ENCODE measurements at places on chromosomes 12 and 14.

GRCh38 chr14:74586681-74587362 is 25.2 kb downstream of the LTBP2 start:
- DNase-seq, result no peak

GRCh38 chr12:40382217-40382616 is 157.4 kb downstream of the LRRK2 start:
- no peak for DNase-seq

DNA sequence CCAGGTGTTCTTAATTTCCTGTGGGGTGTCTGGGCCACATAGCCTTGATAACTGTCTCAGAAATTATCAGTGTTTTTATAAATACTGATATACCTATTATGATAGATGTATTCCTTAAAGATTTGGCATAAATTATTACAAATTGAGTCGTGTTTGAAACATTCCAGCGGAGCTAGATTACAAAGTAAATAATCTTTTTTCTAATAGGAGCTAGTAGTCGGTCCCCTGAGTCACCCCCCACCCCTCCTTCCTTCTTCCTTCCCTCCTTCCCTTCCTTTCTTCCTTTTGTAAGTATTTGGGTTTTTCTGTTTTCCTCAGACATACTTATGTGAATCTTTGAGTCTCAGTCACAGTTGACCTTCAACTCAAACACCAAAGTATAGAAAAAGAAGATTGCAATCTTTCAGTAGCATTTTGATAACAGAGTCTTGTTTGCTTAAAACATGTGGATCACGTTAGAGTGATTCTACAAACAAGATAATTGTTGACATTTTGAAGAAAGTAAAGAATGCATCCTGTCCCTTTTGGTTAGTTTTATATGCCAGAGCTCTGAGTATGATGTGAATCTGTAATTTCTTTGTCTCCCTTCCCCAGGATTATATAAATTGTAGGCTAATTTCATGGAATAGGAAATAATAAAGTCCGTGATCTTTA is 264.0 kb downstream of the FUT8 start:
- no peak for DNase-seq

GRCh38 chr12:93288626-93289025 is 89.1 kb upstream of the NUDT4 start:
- no peak for DNase-seq

GRCh38 chr14:61262082-61262481 is 19.1 kb downstream of the TMEM30B start:
- no peak for DNase-seq

DNA sequence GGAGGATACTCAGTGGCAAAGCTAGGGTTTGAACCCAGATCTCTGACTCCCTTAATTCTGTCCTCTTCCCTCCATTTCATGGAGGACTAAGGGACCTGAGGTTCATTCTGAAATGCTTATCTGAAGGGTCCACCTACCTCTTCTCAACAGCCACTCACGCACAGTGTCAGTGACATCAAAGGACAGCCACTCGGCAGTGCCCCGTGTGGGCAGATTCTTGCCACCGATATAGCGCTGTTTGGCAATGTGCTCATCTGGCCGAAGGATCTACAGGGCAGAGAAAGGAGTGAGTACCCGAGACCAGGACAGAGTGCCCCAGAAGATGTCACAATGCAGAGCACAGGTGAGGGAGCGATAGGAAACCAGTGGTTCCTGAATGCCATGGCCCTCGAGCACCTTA is 10.8 kb downstream of the TGFB3 start:
- no peak for DNase-seq

- DNase-seq, result no peak
Measured at GRCh38 chr12:27554421-27555186, 30.6 kb downstream of the PPFIBP1 start.

DNA sequence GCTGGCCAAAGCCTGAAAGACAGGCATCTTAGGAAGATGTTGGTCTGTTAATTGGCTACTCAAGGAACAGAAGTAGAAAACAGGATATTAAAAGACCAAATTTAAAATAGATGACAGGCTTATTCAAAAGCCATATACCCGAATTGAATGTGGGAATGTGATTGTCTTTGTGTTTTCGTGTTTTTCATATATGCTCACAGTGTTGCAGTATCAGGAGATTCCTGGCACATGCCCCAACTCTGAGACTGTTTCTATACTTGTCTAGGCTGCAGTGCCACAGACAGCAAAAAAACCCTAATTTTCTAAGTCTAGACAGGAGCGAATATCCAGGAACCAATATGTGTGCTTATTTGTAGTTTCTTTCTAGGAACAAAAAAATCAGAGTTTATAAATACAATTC is 57.4 kb upstream of the KRR1 start:
- DNase-seq, result no peak

DNA sequence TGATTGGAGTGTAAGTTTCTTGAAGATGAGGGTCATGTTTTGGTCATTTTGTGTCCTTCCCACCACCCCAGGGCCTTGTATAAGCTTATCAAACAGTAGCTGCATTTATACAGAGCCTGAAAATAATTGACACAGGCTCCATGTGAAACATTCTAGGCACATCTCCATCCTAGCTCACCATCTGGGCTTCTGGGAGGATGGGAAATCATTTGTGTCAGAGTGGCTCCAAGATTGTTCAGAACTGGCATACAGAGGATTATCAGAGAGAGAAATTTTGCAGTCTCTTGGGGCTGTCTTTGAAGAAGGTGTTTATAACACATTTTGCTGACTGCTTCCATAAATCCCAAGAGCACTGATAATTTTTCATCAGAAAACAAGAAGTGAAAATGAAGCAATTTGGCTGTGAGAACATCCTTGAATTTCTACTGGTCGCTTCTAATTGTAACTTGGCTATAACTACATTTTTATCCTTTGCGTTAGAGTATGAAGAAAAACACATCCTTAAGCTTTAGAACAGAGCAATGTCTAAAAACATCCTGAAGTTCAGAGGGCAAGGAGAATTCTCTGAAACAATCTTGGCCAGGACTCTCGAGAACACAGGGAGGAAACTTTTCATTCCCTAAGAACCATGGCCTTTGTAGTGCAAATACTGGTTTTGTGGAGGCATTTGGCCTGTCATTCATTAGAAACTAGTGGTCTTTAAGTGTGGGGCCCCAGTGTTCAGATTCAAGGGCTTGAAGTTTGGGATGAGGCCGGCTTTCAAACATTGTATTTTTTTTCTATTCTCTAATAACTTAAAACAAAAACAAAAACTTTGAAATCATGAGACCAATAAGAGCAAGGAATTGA is 151.1 kb downstream of the DACT1 start:
- peak; percentile 35 for DNase-seq

DNA sequence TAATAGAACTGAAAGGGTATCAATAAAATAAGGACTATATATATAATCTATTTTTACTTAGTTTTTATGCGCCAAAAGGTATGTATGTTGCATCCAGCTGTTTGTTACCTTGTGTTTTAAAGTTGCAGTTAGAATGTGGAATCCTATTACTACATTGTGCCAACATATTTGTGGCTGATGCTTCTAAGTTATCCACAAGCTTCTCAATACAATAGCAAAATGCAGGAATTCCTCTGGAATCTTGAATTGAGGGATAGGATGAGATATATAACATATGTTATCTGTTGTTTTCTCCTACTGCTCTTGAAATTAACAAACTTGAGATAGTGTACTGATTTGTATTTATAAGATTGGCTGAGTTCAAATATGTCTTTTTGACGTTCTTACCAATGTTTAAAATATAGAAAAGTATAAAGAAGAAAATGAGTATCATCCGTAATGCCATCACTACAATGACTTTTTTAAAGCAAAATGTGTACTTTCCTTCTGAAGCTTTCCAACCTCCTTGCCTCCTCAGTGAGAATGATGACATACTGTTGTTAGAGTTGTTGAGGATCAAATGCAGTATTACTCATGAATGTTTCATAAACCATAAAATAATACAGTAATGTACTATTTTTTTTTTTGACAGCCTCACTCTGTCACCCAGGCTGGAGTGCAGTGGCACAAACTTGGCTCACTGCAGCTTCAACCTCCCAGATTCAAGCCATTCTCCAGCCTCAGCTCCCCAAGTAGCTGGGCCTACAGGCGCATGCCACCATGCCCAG is 6.6 kb downstream of the RAP1B start:
- DNase-seq, result no peak

All from NCI-H1694 treated with DMSO at 0.1 percent for 48 hours (cell line).